ENCODE measurements at places on chromosomes 1 and 21. TPM values are rescaled to one million over a fixed set of nuclear protein-coding genes. Genes with fewer than 3 reads are reported as not detected.

DNA sequence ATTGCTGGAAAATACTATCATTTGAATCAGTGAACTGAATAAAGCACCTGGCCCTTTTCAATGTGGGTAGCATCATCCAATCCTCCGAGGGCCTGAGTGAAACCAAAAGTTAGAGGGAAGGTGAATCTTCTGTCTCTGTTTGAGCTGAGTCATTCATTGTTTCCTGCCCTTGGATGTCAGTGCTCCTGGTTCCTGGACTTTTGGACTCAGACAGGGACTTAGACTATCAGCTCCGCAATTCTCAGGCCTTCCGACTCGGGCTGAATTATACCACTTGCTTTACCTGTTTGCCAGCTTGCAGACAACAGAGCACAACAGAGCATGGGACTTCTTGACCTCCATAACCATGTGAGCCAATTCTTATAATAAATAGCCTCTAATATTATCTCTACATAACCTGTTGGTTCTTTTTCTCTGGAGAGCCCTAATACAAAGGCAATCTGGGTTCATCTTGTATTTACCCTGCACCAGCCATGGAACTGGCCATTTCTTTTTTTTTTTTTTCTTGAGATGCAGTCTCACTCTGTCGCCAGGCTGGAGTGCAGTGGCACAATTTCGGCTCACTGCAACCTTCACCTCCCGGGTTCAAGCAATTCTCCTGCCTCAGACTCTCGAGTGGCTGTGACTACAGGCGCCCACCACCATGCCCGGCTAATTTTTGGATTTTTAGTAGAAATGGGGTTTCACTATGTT lies 19.2 kb upstream of the VASH2 start:
- no peak overlapping the region for H3K4me3 ChIP-seq
- H3K36me3 ChIP-seq: no peaks in the 10 kb centered on the region
- no peaks in the 10 kb centered on the region for H3K4me1 ChIP-seq
- DNase-seq: no peak
- H3K27ac ChIP-seq: no peak overlapping the region
- no peaks in the 10 kb centered on the region for H3K27me3 ChIP-seq

GRCh38 chr1:43703836-43704235 lies 3.5 kb upstream of the ST3GAL3 start:
- peaks cover 20% of the 10 kb centered on the region for H3K4me1 ChIP-seq
- no peak overlapping the region for H3K4me3 ChIP-seq
- no peak for DNase-seq

GRCh38 chr1:6127587-6128163 lies 52.4 kb downstream of the CHD5 start:
- no peaks in the 10 kb centered on the region for H3K36me3 ChIP-seq
- peaks cover 5% of the 10 kb centered on the region for H3K4me1 ChIP-seq
- H3K27me3 ChIP-seq: peaks cover 3% of the 10 kb centered on the region
- DNase-seq: peak; percentile 91
- no peak overlapping the region for H3K27ac ChIP-seq

- H3K27ac ChIP-seq: no peak overlapping the region
- DNase-seq: no peak
Observed at GRCh38 chr1:50620680-50621329, 197.6 kb upstream of the DMRTA2 start.

DNA sequence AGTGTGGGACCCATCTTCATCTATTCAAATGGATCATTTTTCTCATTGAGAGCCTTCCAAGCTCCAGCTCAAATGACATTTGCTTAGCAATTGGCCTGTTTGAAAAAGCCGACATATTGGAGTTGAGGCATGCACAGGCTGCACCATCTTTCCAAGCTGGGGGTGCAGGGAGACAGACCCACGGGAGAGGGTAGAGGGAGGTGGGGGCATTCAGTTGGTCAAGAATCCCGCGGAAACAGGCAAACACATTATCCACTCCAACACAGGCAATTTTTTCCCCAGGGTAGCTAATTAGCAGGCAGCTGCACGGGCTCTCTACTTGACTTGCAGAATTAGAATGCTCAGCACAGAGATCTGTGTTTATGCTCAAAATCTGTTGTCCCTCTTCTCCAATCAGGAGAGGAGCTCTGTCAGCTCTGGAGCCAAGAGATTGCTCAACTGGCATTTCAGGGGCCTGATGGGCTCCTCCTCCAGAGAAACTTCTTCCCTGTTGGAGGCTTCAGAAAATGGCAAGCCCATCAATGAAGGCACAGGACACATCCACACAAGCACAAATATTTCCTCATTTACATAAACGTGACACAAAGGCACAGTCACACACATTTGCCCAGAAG lies 267.8 kb downstream of the FOXD2 start:
- H3K36me3 ChIP-seq: no peaks in the 10 kb centered on the region
- peaks cover 39% of the 10 kb centered on the region for H3K27me3 ChIP-seq
- H3K4me3 ChIP-seq: no peak overlapping the region
- H3K4me1 ChIP-seq: peaks cover 5% of the 10 kb centered on the region
- no peak overlapping the region for H3K27ac ChIP-seq
- DNase-seq: no peak

GRCh38 chr1:85579622-85580021 lies 939 bp upstream of the CCN1 start:
- peaks cover 31% of the 10 kb centered on the region for H3K4me1 ChIP-seq
- DNase-seq: no peak
- peaks cover 66% of the 10 kb centered on the region for H3K27me3 ChIP-seq
- no peak overlapping the region for H3K27ac ChIP-seq

GRCh38 chr1:241598249-241598648 lies 41.9 kb downstream of the CHML start:
- no peak overlapping the region for H3K4me3 ChIP-seq
- no peak for DNase-seq
- peaks cover 19% of the 10 kb centered on the region for H3K4me1 ChIP-seq
- no peaks in the 10 kb centered on the region for H3K27me3 ChIP-seq

- no peak for DNase-seq
- H3K4me3 ChIP-seq: no peak overlapping the region
- no peaks in the 10 kb centered on the region for H3K27me3 ChIP-seq
- peaks cover 83% of the 10 kb centered on the region for H3K4me1 ChIP-seq
- peak overlapping the region; percentile 90 for H3K27ac ChIP-seq
Observed at GRCh38 chr1:11286735-11287410, 13.9 kb downstream of the UBIAD1 start.

DNA sequence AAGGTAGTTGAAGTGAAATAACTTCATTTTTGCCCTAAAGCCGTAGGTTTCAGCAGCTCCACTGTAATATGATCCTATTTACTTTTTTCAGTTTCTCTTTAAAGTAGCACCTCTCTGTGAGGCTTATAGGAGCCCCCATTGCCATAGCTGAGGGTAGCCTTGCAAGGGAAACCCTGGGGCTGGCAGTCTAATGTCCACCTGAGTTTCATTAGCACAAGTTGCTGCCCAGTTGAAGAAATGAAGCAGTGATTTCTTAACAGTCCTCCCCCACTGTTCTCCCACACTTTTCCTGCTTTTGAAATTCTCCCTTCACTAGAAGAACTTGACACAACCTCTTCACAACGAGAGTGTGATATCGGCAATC lies 1.5 kb downstream of the HMCN1 start:
- peaks cover 66% of the 10 kb centered on the region for H3K27me3 ChIP-seq
- peaks cover 5% of the 10 kb centered on the region for H3K36me3 ChIP-seq
- H3K4me1 ChIP-seq: peaks cover 21% of the 10 kb centered on the region
- no peak overlapping the region for H3K27ac ChIP-seq
- DNase-seq: no peak

- H3K27ac ChIP-seq: no peak overlapping the region
- DNase-seq: no peak
- H3K36me3 ChIP-seq: no peaks in the 10 kb centered on the region
- no peaks in the 10 kb centered on the region for H3K27me3 ChIP-seq
Observed at GRCh38 chr1:177650947-177651346, 318.9 kb downstream of the SEC16B start.

DNA sequence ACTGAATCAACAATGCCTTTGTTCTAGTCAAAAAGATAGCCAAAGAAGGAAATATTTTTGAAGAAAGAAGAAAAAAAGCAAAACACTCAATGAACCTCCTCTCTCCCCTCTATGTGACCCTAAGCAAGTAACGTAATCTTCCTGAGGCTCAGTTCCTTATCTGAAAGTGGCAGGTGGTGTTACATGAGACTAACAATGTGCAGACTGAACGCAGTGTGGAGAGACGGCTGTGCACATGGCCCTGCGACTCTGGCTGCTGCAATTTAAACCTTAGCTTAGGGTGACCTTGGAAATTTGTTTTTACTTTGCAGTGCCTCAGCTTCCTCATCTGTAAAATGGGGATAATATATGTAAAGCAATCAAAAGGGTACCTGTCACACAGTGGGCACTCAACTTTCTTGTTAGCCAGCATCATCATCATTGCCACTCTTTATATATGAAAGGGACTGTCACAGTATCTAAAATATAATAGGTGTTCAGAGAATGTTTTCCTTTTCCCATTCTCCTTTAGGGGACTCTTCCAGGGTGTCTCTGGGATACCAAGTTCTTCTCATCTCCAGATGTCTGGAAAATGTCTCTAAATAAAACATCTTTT lies 100.1 kb upstream of the JUN start:
- H3K36me3 ChIP-seq: no peaks in the 10 kb centered on the region
- no peak overlapping the region for H3K4me3 ChIP-seq
- DNase-seq: no peak
- H3K27me3 ChIP-seq: peaks cover 2% of the 10 kb centered on the region
- H3K4me1 ChIP-seq: peaks cover 33% of the 10 kb centered on the region

CYP4A11 gene
- total RNA-seq: not detected

NBPF15 gene
- 37.7 TPM for total RNA-seq

ANGPTL3 gene
- total RNA-seq: not detected

RHOU gene
- total RNA-seq: 1.2 TPM
